ENCODE measurements at places on chromosomes 4 and X.

- DNase-seq = no peak
Observed at GRCh38 chr4:169243825-169244609, 26.7 kb downstream of the SH3RF1 start.

DNA sequence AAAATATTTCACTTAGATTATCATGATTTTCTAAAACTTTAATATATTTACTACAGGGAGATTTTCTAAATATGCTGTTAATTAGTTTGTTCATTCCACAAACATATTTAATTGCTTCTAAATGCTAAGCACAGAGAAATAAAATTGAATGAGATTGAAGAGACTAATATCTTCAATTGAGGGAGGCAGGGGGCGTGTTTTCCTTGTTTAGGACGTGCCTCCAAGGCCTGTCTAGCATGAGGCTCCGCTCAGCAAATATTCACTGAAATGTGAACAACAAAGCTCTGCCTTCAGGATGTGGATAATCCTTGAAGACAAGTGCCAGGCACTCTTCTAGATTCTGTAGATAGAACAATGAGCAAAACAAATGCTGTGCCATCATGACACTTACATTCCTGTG is 98.1 kb downstream of the TSPAN5 start:
- no peak for DNase-seq

- no peak for DNase-seq
Observed at GRCh38 chr4:150990993-150991392, 24.1 kb downstream of the LRBA start.

DNA sequence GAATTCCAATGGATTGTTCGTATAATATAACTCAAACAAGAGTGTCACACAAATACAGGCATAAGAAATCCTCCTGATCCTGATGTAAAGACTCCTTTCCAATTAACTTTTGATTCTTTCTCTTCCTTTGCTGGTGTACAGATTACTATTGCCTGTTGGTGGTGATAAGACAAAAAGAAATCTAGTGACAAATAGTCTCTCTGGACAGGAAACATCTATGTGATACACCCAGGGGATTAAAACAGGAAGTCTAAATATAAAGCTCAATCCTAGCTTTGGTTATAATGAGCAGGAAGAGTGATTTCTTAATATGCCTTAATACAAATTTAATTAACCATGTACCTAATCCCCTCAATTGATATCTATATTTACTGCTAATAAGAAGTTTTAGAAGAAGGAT is 45.1 kb downstream of the ARHGEF6 start:
- no peak for DNase-seq

- DNase-seq = no peak
Observed at GRCh38 chr4:3529363-3529762, 2.9 kb downstream of the LRPAP1 start.

DNA sequence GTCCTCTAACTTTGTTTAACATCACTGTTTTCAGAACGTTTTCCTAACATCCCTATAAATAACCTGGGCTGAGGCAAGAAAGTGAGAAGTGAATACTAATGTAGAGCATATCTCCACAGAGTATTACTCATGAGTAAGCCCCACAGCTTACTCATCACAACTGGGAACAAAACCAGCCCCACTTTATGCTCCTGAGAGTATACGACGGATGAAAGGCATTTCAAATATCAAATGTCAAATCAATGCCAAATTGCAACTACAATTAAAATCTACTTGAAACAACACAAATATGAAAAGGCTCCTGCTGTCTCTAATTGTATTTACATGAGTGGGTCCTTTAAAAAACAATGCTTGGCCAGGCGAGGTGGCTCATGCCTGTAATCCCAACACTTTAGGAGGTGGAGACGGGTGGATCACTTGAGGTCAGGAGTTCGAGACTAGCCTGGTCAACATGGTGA is 41.2 kb downstream of the SH3RF1 start:
- no peak for DNase-seq

- no peak for DNase-seq
Observed at GRCh38 chr4:20423420-20423819, 171.7 kb downstream of the SLIT2 start.

- peak; percentile 55 for DNase-seq
Observed at GRCh38 chr4:185183622-185184281, 20.0 kb downstream of the CFAP97 start.

DNA sequence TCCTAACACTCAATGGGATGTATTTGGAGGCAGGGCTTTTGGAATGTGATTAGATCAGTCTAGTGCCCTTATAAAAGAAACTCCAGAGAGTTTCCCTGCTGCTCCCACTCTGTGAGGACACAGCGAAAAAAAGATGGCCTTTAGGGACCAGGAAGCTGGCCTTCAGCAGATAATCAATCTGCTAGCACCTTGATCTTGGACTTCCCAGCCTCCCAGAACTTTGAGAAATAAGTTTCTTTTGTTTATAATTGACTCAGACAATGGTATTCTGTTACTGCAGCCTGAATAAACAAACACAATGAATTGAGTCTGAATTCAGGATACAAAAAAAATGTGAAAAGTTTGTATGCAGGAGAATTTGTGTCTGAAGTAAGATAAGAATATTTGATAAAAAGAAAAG is 842.1 kb downstream of the FSTL5 start:
- DNase-seq = no peak

DNA sequence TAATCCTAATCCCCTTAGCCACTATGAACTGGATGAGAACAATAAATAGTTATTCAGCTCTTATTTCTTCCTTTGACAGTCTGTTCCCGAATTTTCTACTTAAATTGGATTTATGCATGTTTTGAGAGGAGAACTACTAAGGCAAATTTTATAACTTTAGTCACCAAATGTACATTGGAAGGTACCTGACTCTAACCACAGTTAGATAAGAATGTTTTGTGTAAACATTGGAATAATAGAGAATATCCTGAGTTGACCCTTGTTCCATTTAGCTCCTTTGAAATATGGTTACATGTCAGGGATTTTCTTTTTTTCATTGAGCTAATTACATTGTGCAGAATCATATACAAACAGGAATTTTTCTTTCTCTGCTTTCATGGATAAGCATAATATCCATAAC is 202.6 kb downstream of the TLL1 start:
- no peak for DNase-seq

DNA sequence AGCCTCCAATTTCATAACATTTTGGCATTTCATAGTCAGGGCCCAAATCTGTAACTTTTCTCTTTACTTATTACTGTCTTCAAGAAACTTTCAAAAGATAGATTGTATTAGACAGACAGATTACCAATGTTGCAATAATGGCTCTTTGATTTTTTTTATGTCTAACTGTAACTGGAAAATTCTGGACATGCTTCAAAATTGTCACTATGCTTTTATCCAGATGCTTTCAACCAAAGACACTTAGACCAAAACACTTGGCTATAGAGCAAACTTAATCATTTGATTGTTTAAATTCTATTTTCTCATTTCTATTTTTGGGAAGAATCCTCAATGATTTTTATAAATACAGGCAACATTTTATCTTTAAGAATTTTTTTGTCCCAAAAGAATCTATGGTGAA is 10.4 kb downstream of the ZXDA start:
- DNase-seq = no peak

DNA sequence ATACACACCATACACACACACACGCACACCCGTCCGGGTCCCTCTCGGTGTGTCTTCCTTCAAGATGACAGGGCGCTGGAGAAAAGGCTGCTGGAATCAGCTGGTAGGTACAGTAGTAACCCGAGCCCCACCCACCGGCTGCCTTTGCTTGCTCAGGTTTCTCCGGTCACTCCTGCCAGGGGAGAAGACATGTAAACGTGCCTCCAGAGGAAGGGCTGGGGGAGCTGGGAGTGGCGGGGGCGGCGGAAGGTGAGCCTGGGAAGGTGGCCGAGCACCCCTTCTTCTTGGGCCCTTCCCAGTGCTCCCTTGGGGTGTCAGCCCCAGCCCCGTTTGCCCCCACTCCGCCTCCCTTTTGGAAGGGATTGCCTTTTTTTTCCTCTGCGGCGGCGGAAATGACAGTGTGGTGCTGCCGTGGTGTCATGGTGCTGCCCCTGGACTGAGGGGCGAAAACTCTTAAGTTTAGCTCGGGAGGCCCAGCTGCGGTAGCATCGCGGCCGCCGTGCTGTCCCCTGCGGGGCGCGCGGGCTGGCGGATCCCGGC is at the start of gene MID2:
Gene MID2 (plus strand): TSS at position 169 of the 540 bp plus-strand sequence. CDS start 561 bp downstream, outside the sequence.
- DNase-seq = peak; percentile 13

DNA sequence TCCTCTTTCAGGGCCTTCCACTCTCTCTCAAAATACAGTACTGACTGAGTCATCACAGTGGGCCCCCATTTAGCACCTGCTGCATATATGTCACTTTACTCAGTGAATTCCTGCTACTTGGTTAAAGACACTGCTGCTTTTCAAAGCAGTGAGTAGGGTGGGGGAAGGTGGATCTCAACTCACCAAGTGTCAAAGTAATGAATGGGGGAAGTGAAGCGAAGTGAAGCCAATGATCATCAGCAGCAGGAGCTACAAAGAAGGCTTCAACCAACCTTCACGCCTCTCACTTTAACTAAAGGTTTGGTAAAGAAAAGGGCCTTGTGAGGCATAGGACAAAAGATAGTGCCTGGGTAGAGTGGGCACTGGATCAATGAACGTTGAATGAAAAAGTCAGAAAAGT is 424.1 kb downstream of the SMARCA1 start:
- no peak for DNase-seq

- no peak for DNase-seq
Observed at GRCh38 chrX:128816919-128817318, 706.4 kb downstream of the SMARCA1 start.

- no peak for DNase-seq
Observed at GRCh38 chr4:121873604-121874003, 3.3 kb upstream of the BBS7 start.

DNA sequence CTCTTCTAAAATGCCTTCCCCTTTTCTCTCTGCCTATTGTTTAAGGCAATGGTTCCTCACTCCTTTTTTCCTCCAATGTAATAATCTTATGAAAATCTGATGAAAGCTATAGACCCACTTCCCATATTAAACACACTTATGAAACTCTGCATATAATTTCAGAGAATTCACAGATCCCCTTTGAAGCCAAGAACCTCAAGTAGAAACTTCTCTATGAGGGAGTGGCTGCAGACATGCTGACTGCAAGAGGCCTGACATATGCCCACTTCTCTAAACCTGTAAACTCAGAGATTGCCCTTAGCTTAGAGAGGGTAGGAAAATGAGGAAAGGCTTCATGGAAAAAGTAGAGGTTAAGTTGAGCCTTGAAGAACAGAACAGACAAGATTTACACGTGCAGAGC is 37.6 kb downstream of the TAB3 start:
- DNase-seq = no peak

GRCh38 chrX:133561251-133561650 is 146.0 kb upstream of the GPC4 start:
- DNase-seq = no peak

- DNase-seq = no peak
Observed at GRCh38 chr4:2071912-2072867, 13.1 kb downstream of the NAT8L start.

DNA sequence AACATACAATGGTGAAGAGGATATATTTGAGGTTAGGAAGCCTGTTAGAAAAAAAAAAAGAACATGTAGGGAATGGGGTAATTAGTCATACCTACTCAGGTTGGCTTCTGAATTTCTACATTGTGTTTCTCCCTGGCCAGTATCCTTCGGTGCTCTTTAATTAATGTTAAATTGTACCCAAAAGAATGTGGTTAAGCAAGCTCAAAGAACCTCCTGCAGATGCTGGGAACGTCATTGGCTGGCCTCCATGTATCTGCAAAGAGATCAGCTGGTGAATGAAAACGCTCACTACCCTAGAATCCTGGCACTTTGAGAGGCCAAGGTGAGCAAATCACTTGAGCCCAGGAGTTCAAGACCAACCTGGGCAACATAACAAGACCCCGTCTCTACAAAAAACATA is 942.3 kb upstream of the PRKX start:
- no peak for DNase-seq

DNA sequence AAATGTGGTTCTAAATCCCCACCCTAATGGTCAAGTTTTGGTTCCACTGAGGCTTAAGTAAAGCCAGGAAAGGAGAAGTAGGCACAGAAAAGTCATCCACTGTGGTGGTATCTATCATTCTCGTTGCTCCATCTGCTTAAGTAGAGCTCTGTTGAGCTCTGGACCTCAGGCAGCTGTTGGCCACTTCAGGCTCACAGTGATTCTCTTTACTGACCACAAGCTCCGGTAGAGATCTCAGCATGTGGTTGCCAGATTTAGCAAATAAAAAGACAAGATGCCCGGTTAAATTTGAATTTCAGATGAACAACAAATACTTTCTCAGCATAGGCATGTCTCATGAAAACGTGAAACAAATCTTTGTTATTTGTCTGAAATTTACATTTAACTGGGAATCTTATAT is 132.3 kb upstream of the PTCHD1 start:
- no peak for DNase-seq

Data from T-helper 22 cell (primary cell).